ENCODE measurements at places on chromosomes 2 and 18.

- no peak for DNase-seq
Observed at GRCh38 chr18:46385124-46385523, 271.9 kb downstream of the LOXHD1 start.

DNA sequence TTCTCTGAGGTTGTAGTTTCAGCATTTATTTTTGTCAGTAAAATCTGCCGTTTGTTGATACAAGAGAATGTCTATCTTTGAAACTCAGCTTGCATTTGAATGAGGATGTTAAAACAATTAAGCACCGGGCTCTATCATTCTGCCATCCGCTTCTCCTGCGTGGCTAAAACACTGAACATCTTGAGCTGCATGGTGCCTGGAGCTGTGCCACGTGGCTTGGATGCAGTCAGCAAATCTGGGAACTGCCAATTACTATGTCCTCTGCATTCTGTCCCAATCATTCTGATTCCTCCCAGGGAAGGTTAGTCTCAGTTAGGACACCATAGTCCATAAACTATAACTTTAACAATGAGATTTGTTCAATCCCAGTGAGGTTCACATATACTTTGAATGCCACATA, 598.4 kb downstream of the FBXO15 start:
- DNase-seq: no peak

GRCh38 chr2:182316950-182317349, 109.9 kb downstream of the PDE1A start:
- no peak for DNase-seq

GRCh38 chr2:71898851-71899681, 248.6 kb downstream of the CYP26B1 start:
- no peak for DNase-seq

- no peak for DNase-seq
Observed at GRCh38 chr2:111042772-111043771, 77.6 kb upstream of the BCL2L11 start.
